Stimulated activated CD4-positive, alpha-beta T cell treated with anti-CD3 and anti-CD28 coated beads, Interleukin-4, amount 100 ng/mL, for 4 hours (primary cell): ENCODE measurements at places on chromosomes 16 and 17.

DNA sequence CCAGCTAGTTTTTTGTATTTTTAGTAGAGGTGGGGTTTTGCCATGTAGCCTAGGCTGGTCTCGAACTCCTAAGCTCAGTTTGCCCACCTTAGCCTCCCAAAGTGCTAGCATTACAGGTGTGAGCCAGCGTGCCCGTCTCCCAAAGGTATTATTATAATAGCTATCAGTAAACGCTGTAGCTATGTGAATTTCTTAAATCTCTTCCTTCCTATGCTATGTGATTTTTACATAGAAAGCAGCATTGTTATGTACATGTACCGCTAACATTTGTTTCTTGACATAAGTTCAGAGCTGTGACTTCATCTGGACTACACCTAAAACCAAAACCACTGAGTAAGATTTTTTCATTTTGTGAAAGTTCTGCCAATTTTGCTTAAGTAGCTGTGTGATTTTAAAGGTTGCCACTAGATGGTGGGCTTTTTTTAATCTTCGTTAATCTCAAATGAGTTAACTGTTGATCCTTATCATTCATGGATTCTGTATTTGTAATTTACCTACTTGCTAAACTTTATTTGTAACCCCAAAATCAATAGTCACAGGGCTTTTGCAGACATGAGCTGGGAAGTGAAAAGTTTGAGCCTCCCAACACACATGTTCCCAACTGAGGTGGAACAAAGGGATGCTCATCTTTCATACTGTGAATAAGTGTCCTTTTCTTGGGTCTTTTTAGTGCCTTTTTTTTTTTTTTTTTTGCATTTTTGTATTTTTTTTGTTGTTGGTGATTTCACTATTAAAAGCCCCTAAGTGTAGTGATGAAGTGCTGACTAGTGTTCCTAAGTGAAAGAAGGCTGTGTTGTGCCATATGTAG is 21.9 kb downstream of the PRKAR1A start:
- DNase-seq = no peak

GRCh38 chr17:74460241-74460640 is 6.2 kb upstream of the CD300A start:
- no peak for DNase-seq

- DNase-seq = peak; percentile 27
Measured at GRCh38 chr16:3983081-3983520, 102.6 kb upstream of the CREBBP start.

- no peak for DNase-seq
Measured at GRCh38 chr16:77790009-77790372, 1.6 kb downstream of the VAT1L start.

DNA sequence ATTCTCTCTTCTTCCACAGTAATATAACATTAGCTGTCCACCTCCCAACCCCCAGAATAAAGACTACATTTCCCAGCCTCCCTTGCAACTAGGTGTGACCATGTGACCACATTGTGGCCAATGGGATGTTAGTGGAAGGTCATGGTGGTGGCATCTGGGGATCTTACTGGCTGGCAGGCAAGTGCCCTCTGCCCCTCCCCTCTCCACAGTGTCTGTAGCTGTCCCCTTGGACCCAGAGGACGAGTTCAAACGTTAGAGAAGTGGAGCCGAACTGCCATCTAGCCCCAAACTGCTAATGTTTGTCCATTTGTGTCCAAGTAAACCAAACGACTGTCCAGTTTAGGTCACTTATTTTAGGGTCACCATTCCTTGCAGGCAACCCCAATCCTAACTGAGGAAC is 26.6 kb upstream of the KCNG4 start:
- DNase-seq = no peak

DNA sequence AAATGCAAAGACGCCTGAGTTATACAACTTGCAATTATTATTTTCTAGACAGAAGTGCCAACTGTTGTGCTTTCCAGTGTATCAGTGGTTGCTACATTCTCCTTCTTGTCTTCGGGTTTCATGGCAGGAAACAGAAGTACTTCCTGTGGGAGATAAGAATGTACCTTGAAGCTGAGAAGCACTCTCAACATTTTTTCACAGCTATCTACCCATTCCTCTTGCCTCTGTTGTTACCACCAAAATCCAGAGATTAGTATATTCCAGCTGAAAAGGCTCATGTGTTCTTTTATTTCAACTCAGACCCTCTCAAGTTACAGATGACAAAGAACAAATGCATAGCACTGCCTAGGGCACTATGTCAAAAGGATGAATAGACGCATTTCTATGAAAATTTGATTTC is 4.8 kb upstream of the ADAT1 start:
- DNase-seq = no peak

DNA sequence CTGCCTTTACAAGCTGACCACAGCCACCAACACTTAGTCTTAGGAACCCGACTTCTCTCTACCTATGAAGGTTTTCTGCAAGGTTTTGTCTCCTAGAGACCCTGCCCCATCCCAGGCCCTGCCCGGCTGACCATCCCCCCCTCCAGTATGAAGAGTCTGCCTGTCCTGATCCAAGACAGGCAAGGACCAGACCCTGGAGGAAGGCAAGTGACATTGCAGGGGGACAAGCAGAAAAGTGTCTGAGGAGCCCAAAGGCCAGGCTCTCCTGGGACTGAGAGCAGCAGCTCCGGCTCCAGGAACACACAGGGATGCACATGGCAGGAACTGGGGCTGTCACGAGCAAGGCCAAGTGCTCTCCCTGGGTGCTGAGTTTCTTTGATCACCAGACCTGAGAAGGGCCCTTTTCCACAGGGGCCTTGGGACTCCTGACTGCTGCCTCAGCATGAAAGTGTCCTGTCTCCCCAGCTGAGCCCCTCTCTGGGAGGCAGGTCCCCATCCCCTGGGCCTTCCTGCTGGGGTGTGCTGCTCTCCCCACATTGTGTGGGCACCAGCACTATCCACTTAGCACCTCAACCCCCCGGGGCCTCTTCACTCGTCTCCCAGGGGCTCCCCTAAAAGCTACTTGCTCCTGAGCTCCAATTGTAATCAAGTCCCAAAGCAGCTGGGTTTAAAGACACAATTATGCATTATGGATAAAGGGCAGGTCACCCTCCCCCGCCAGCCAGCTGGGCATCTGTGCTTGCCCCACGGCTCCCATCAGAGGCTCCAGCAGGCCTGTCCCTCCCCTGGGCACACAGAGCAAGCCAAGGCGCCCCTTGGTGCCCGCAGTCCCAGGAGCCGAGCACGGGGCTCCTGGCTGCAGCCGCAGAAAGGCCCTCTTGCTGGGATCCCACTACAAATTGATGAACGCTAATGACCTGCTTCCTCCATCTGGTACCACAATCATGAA is 11.6 kb upstream of the CACNG4 start:
- DNase-seq = no peak

DNA sequence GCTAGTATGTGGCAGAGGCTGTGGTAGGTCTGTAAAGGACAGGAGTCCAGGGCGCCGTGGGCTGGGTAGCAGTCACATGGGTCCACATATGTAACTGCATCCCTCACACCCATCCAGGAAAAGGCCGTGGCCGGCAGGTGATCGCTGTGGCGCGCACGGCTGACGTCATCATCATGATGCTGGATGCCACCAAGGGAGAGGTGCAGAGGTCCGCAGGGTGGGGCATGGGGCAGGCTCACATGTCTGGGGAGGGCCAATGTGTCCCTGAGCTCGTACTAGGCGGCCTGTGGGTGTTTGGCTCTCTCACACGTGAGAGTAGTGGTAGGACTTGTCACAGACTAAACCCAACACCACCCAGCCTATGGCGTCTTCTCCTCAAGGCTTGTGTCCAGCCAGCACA is 9.0 kb upstream of the MYO15A start:
- DNase-seq = no peak
